T-helper 2 cell treated with Interferon-gamma antibody and Interleukin-4, amounts not matched to agents 5 μg/mL and 100 μg/mL, for 36 hours (primary cell): ENCODE measurements at places on chromosomes 2 and 18.

- DNase-seq = no peak
Observed at GRCh38 chr2:147595200-147595599, 249.6 kb upstream of the ACVR2A start.

GRCh38 chr18:51621113-51621863 is 423.8 kb upstream of the MEX3C start:
- DNase-seq = no peak

DNA sequence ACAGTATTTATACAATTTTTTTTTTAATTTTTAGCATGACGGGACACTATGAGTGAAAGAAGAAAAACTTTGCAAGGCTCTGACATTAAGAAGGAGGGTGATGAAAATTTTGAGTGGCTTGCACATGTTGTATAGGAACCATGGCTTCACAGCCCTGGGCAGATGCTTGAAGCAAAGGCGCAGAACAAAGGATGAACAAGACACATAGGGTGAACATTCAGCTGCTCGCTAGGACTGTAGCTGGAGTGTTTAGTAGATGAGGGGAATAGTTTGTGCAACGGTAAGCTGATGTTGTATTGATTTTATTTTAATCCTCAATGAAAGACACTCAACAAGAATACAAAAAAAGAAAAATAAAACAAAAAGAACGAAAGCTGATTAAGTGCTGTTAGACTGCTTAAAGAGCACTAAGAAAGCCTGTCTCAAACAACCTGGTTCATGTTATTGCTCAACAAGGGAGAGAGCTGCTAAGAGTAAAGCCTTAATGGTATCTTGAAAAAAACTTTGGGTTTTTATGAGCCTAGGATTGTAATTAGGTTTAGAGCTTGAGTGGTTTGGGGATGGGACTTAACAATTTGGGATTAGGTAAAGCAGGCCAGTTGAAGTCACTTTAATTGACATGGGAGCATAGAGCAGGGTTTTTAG is 41.2 kb upstream of the GCFC2 start:
- no peak for DNase-seq

DNA sequence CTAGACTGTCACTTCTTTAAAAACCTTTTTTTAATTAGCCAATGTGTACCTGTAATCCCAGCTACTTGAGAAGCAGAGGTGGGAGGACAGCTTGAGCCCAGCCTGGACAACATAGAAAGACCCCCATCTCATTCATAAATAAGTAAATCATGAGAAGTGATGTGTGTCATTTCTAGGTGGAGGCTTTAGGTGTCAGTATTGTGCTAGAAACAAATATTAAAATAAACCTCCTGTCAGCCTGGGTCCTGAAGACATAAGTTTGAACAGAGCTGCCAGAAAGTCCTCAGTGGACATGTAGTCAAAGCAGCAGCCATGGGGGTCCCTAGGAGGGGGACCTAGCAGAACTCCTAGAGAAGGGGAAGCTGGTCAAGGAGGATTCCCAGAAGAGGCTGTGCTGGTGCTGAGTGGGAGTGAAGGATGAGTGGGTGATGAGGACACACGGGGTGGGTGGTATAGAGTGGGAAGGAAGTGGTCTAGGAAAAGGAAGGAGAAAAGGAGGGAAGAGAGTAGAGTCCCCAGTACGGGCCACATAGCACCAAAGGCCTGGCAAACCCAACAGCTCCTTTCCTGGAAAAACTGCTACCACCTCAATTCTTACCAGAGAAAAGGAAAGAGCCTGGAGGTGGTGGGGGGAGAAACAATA is 316.6 kb upstream of the NCKAP5 start:
- no peak for DNase-seq

DNA sequence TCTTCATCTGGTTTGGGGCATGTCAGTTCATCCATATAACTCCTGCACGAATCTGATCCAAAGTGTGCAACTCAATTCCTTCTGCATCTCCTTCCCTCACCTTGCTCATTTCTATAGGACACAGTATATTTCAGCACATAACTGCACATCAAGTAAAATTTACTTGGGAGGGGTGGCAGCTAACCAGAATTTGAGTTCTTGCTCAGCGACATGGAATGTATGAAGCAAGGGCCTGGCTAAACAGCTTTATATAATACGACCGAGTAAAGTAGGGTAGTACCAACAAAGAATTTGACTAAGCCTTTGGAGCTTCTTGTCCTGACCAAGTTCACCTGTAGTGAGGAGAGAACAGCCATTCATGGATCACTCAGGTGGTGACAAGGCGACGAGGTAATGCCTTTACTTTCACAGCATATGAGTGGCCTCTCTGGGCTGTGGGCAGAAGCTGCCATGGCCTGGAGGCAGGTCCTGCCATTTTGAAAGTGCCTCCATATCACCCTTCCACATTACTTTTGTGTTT is 570.2 kb upstream of the TNP1 start:
- no peak for DNase-seq

- peak; percentile 51 for DNase-seq
Observed at GRCh38 chr2:38750011-38750890, 910 bp downstream of the SRSF7 start.

DNA sequence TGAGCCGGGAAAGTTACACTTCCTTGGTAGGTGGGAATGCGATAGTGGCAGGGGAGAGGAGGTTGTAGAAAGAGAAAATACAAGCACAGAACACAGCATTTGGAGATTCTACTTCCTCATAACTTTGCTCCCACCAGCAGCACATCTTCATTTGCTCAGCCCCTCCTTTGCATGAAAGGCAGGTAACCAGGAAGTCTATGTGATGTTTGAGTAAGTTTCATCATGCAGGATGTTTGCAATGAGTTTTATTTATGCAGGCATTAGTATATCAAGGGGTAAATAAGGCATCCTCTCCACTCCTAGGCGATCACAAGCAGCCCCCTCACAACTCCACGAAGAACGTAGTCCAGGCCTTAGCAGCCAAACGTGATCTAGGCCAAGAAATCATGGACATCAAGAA is 5.0 kb downstream of the RNF152 start:
- no peak for DNase-seq

GRCh38 chr2:29433920-29434319 is 318.7 kb downstream of the CLIP4 start:
- DNase-seq = no peak

DNA sequence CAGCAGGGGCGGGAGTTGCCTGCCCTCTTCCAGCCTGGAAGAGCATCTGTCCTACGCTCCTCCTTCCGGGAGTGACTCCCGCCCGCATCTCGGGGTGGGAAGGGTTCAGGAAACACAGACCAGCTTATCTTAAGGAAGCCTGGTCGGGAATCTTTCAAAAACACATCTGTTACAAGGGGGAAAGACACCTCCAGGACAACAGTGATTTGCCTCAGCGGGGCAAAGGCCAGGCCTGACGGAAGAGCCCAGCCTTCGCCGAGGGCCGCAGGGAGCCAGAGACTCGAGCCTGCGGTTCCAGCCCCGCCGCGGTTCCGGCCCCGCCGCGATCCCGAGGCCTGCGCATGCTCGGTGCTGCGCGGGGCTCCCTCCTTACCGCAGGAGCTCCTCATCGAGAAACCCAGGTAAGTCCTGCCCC is 38.1 kb upstream of the TGIF1 start:
- peak; percentile 8 for DNase-seq

- no peak for DNase-seq
Observed at GRCh38 chr2:68885074-68885810, 14.0 kb upstream of the BMP10 start.

GRCh38 chr2:150486539-150487484 is 655 bp downstream of the RND3 start:
- DNase-seq = no peak

DNA sequence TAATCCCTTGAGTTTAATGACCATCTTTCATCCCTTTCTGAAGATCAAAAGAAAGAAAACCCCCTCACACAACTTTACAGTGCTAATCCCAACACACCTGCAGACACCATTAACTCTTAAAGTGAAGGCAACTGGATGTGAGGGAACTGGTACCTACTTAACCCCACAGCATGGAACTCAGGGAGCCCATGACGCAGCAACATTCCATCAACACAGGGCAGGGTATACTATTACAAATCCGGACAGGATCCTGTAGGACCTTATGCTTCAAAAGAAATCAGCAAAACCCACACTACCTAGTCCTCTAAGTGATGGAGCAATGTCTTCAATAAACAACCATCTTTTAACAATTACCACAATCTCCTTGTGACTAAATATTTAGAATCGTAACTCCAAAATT is 78.6 kb downstream of the FARSB start:
- no peak for DNase-seq

GRCh38 chr18:37854396-37854795 is 288.8 kb upstream of the CELF4 start:
- DNase-seq = no peak

- peak; percentile 51 for DNase-seq
Observed at GRCh38 chr2:240586919-240587800, 626 bp downstream of the CAPN10 start.

GRCh38 chr2:51920509-51920908 is 888.6 kb upstream of the NRXN1 start:
- DNase-seq = no peak

- no peak for DNase-seq
Observed at GRCh38 chr2:237291138-237291792, 122.7 kb downstream of the COL6A3 start.
